Dermis microvascular lymphatic vessel endothelial cell (primary cell): ENCODE measurements at places on chromosomes 6 and 20.

DNA sequence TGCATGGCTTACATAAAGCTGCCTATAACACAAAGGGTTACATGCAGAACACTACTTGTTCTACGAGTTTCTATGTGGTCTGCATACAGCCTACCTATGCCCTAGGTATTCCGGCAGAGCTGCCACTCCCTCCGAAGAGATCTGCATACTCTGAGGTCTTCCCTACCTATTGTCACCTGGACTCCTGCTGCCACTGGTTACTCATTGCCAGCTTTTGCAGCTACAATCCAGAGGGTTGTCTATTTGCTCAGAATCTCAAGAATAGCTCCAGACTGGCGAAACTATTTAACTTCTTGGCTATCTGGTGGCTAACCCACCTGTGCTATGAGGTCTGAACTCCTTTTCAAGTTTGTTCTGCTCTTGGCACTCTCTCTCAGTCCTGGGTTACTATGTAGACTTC is 323.3 kb downstream of the BMP2 start:
- no peak for DNase-seq

DNA sequence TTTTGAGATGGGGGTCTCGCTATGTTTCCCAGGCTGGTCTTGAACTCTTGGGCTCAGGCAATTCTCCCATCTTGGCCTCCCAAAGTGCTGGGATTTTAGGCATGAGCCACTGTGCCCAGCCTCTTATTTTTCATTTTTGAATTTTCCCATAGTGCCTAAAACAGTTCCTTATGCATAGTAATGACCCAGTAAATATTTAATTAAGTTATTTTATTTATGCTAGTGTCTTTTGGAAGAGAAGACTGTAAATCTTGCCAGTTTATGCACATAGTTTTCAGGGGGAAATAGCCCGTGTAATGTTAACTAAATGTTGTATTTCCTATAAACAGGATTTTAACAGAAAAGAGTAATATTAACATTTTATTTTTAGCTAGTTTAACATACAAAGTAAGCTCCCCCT is 60.3 kb downstream of the AFG1L start:
- no peak for DNase-seq

DNA sequence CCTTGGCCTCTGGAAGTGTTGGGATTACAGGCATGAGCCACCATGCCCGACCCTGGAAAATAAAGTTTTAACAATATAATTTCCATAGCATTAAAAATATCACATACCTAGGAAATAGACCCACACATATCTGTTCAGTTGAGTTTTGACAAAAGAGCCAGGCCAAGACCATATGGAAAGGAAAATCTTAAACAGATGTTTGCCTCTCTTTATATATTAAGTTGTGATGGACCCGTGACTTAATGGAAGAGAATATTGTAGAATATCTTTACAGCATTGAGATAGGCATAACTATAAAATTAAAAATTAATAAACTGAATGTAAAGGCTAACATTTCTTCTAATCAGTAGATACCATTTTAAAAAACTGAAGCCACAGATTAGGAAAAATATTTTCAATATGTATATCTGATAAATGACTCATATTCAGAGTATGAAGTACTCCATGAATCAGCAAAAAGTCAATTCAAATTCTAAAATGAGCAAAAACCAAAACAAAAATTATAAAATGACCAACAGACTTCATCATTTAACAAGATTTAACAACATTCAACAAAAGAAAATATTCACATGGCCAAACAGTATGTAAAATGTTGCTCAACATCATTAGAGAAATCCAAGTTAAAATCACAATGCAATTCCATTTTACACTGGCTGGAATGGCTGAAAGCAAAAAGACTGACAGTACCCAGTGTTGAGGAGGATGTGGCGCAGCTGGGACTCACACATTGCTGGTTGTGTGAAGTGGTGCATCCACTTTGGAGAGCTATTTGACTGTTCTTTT is 43.3 kb downstream of the GTF2H5 start:
- DNase-seq = no peak

GRCh38 chr20:38046572-38046971 is 13.0 kb downstream of the RPRD1B start:
- DNase-seq = no peak

GRCh38 chr20:34022151-34022838 is 28.6 kb downstream of the RALY start:
- peak; percentile 17 for DNase-seq

GRCh38 chr20:51176876-51177275 is 154.0 kb upstream of the KCNG1 start:
- no peak for DNase-seq

DNA sequence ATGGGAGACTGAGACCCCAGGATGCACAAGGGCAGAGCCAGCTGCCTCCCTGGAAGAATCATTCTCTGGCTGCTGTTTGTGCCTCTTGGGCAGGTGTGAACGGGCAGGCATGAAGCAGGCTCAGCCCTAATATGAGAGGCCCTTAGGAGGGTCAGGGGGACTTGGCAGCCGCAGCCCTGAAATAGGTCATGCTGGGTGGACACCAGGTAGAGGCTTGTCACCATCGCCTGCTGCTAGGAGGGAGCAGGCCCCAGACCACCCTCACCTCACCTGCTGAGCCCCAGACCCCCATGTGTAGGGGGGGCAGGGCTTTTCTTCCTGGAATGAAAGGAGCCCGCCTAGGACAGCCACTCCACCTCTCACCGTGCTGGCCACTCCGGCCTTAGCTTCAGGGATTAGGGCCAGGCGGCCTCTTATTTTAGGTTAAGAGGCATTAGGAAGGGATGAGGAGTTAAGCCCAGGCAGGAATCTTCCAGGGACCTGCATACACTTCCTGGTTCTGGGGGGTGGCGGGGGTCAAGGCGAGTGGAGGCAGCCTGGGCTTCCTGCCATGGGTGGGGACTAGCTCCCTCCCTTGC is 92.4 kb downstream of the ASXL1 start:
- no peak for DNase-seq

DNA sequence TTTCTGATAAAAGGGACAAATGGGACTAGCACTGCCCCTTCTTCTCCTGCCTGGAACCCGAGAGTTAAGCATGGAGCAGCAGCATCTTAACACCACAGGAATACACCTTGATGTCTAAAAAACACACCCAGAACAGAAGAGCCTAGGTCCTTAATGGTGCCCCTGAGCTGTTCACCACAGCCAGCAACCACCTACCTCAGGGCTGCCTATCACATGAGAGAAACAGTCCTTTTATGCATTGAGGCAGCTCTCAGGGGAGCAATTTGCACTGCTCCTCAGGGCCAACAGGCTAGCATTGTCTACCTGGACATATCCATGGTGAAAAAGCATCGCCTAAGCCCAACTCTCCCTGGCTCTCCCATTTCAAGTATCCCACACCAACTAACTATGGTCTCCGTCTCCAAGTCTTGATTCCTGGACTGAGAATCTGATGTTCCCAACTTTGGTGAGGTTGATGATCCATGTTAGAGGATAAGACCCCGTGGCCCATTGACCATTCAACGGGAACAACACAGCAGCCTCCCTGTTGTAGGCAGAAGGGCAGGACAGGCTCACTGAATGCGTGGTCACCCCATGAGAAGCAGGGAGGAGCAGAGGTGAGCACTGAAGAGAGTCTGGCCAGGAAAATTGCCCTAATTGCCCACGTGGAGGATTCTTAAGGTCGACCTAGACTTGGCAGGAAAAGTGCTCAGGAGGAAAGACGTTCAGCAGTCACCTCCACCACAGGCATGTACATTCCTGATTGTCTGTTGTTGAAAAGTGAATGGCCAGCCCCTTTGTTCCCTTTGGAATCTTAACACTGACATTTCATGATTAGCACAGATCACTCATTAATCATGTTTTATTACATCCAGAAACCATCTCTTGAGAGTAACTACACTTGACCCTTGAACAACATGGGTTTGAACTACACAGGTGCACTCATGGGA is 4.2 kb upstream of the APMAP start:
- DNase-seq = no peak
